SK-N-SH (cell line): ENCODE measurements at places on chromosomes 7 and 10. TPM values are rescaled to one million over a fixed set of nuclear protein-coding genes. Genes with fewer than 3 reads are reported as not detected.
A peak's percentile ranks its signal among the peaks of the same experiment; 100 is the strongest.

GRCh38 chr10:73097305-73097670 lies 622 bp upstream of the P4HA1 start:
- no peaks in the 10 kb centered on the region for H3K27me3 ChIP-seq
- peak; percentile 12 for DNase-seq
- peaks cover 4% of the 10 kb centered on the region for H3K4me1 ChIP-seq
- peak overlapping the region; percentile 87 for H3K4me3 ChIP-seq
- peak overlapping the region; percentile 91 for H3K27ac ChIP-seq

DNA sequence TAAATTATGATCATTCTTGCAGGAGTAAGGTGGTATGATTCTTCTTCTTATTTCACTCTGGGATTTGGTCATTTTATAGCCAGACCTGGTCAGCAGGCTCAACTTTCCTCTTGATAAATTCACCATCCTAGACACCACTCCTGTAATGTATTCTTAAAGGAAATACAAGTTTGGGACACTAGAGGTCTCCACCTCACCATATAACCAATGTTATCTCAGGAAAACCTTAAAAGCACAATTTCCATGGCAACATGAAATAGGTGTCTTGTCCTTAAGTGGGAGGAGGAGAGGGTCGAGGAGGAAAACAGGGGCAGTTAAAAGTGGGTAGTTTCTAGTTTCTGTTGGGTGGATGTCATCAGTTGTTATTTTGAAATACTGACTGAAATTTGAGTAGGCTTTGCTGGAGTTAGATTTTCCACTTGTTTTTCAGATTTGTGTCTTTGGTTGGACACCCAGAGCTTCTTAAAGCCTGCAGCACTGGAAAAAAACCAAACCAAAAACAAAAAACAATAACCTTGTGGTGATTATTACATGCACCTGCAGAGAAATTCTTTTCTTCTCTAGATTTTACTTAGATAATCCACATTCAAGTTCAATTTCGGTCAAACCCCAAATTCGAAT lies 163.1 kb downstream of the PRKCQ start:
- H3K27me3 ChIP-seq, result peaks cover 18% of the 10 kb centered on the region; the same call in 1 of the 2 replicates
- H3K4me3 ChIP-seq, result no peak overlapping the region
- no peaks in the 10 kb centered on the region for H3K4me1 ChIP-seq
- no peak overlapping the region for H3K27ac ChIP-seq
- no peaks in the 10 kb centered on the region for H3K36me3 ChIP-seq

DNA sequence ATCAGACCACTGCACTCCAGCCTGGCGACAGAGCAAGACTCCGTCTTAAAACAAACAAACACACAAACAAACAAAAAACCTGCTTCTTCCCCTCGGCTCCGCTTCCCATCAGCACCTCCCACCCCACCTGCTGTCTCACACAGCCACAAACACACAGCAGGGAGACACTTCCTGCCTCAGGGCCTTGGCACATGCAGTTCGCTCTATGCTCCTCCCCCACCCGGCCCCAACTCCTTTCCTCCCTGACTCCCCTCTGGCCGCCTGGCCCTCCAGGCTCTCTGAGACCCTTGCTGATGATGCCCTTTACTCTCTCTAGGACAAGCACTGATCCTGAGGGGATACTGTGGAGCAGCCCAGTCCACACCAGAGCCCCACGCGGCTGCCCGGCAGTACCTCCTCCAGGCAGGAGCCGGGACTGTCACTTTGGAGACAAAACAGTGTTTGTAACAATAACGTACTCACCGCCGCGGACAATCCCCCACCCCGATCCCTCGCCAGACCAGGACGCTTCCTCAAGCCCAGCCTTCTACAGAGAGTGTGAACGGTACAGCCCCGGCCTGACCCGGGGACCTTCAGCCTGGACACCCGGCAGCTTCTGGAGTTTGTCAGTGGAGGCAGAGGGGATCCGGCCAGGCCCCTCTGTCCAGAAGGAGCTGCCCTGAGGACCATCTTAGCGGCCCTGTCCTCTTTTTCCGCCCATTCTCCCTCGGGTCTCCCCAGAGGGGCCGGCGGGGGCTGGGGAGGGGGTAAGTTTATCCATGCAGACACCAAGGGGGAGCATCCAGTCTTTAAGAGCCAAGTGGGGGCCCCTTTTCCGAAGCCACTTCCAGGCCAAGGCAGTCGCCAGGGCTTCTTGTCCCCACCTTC lies 50.0 kb upstream of the GTF2IRD1 start:
- H3K27me3 ChIP-seq, result no peaks in the 10 kb centered on the region
- H3K4me1 ChIP-seq, result no peaks in the 10 kb centered on the region
- no peak for DNase-seq
- no peak overlapping the region for H3K4me3 ChIP-seq
- H3K27ac ChIP-seq, result no peak overlapping the region

SHH gene
- polyA plus RNA-seq, result not detected in 2 replicates

DNA sequence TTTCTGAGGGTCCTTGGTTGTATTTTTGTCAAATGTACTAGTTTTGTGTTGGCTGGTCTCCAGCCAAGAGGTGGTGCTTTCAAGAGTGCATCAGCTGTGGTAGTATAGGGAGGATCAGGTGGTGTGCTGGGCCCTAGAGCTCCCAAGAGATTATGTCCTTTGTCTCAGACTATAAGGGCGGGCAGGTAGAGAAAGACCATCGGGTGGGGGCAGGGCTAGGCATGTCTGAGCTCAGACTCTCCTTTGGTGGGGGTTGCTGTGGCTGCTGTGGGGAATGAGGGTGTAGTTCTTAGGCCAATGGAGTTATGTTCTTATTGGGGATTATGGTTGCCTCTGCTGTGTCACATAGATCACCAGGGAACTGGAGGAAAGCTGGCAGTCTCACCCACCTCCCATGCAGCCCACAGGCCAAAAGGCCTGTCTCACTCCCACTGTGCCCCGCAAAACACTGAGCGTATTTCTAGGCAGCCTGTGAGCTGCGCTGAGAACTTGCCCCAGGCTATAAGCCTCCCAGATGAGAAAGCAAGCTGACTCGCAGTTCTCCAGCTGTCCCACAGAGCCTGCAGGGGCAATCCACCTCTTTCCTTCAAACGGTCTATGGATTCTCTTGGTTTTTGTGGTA lies 1066.7 kb downstream of the GRM8 start:
- no peaks in the 10 kb centered on the region for H3K36me3 ChIP-seq
- no peak overlapping the region for H3K4me3 ChIP-seq
- peaks cover 2% of the 10 kb centered on the region; the same call in 1 of the 2 replicates for H3K4me1 ChIP-seq
- peak; percentile 2 for DNase-seq
- no peaks in the 10 kb centered on the region for H3K27me3 ChIP-seq
- no peak overlapping the region for H3K27ac ChIP-seq

HPSE2 gene
- not detected in 2 replicates for polyA plus RNA-seq

DNA sequence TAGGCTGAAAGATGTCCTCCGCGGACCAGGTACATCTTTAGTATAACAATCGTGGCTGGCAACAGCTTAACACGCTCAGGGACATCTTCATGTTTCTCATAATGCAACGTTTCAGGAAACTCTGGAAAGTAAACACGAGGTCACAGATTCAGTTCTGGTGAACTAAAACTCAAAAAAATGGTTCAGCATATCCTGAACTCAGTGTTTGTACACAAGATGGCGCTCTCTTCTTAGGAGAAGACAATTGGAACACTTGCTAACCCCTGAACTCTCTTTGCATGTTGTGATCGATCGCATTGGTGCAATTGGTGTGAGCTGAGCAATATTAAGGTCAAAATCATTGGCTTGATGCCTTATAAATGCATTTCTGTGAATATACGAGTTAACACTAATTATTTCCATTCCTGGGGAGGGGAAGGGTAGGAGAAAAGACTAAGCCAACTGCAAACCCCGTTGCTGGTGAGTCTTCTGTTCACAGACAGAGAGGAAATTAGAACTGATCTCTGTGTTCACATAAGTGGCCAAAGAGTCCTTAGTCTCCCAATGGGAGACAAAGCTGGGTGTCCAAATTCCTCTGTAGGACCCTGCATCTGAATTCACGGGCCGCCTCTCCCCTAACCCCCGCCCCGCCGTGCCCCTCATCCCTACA lies 52.6 kb upstream of the FAM180A start:
- no peaks in the 10 kb centered on the region for H3K36me3 ChIP-seq
- no peak overlapping the region for H3K27ac ChIP-seq
- H3K27me3 ChIP-seq, result no peaks in the 10 kb centered on the region
- H3K4me1 ChIP-seq, result peaks cover 9% of the 10 kb centered on the region; the same call in 1 of the 2 replicates
- no peak overlapping the region; the same call in 1 of the 2 replicates for H3K4me3 ChIP-seq
- peak; percentile 73 for DNase-seq

RTKN2 gene
- polyA plus RNA-seq, result 1.4 and 1.5 TPM in 2 replicates

GRCh38 chr10:113613427-113613826 lies 50.4 kb downstream of the NRAP start:
- H3K27ac ChIP-seq, result no peak overlapping the region
- H3K4me1 ChIP-seq, result no peaks in the 10 kb centered on the region
- no peak overlapping the region for H3K4me3 ChIP-seq
- no peak for DNase-seq
- peaks cover 15% of the 10 kb centered on the region; the same call in 1 of the 2 replicates for H3K27me3 ChIP-seq
- no peaks in the 10 kb centered on the region for H3K36me3 ChIP-seq

GRCh38 chr7:91957823-91958222 lies 17.2 kb downstream of the AKAP9 start:
- peaks cover 10% of the 10 kb centered on the region for H3K36me3 ChIP-seq
- H3K27ac ChIP-seq, result no peak overlapping the region
- H3K4me1 ChIP-seq, result no peaks in the 10 kb centered on the region
- DNase-seq, result peak; percentile 23
- no peaks in the 10 kb centered on the region for H3K27me3 ChIP-seq

- no peak overlapping the region for H3K27ac ChIP-seq
- DNase-seq, result no peak
- H3K36me3 ChIP-seq, result no peaks in the 10 kb centered on the region
- H3K4me1 ChIP-seq, result no peaks in the 10 kb centered on the region
- H3K4me3 ChIP-seq, result no peak overlapping the region
These were observed 101.8 kb upstream of the DOCK1 start for GRCh38 chr10:126803394-126803793.

GRCh38 chr10:67587771-67588170 lies 108.2 kb downstream of the CTNNA3 start:
- H3K4me3 ChIP-seq, result no peak overlapping the region
- H3K36me3 ChIP-seq, result no peaks in the 10 kb centered on the region
- H3K27ac ChIP-seq, result no peak overlapping the region
- DNase-seq, result no peak
- H3K27me3 ChIP-seq, result no peaks in the 10 kb centered on the region

DNA sequence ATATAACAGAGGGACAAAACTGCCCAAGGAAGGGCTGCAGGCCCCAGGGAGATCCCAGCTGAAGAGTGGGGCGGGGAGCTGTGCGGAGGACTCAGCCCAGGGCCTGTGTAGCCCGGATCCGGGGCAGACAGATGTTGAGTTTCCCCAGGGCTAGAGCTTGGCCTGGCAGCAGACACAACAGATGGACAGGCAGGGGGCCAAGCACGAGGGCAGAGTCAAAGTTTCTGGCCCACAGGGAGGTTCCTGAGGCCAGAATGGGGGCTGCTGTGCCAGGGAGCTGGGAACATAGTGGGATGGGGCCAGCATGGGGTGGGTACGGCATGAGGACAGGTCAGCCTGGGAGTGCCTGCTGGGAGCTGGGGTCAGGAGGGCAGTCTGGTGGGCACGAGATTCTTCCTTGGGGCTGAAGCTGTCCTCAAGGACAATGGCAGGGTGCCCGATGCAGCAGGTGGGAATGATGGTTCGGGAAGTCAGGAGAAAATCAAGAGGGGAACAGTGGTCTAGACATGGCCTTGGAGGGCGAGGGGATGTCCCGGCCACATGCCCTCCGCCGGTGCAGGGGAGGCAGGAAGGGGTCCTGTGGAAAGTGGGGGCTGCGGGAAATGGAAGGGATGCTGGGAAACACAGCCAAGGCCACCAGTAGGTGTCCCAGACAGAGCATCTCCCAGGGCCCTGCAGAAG lies 519.1 kb upstream of the FOXK1 start:
- H3K27ac ChIP-seq, result no peak overlapping the region
- H3K27me3 ChIP-seq, result no peaks in the 10 kb centered on the region
- no peak for DNase-seq

IFIT1B gene
- polyA plus RNA-seq, result 0.03 TPM in 1 of 2 replicates, not detected in the other

- no peaks in the 10 kb centered on the region for H3K36me3 ChIP-seq
- no peaks in the 10 kb centered on the region for H3K4me1 ChIP-seq
- no peak overlapping the region for H3K27ac ChIP-seq
- H3K27me3 ChIP-seq, result peaks cover 8% of the 10 kb centered on the region; the same call in 1 of the 2 replicates
- H3K4me3 ChIP-seq, result no peak overlapping the region
These were observed 178.0 kb downstream of the AMPH start for GRCh38 chr7:38453168-38453567.

- no peaks in the 10 kb centered on the region for H3K27me3 ChIP-seq
- no peak overlapping the region for H3K27ac ChIP-seq
- no peak overlapping the region for H3K4me3 ChIP-seq
- H3K4me1 ChIP-seq, result peaks cover 22% of the 10 kb centered on the region
- H3K36me3 ChIP-seq, result no peaks in the 10 kb centered on the region
These were observed 49.4 kb upstream of the KLF6 start for GRCh38 chr10:3834404-3834803.

DNA sequence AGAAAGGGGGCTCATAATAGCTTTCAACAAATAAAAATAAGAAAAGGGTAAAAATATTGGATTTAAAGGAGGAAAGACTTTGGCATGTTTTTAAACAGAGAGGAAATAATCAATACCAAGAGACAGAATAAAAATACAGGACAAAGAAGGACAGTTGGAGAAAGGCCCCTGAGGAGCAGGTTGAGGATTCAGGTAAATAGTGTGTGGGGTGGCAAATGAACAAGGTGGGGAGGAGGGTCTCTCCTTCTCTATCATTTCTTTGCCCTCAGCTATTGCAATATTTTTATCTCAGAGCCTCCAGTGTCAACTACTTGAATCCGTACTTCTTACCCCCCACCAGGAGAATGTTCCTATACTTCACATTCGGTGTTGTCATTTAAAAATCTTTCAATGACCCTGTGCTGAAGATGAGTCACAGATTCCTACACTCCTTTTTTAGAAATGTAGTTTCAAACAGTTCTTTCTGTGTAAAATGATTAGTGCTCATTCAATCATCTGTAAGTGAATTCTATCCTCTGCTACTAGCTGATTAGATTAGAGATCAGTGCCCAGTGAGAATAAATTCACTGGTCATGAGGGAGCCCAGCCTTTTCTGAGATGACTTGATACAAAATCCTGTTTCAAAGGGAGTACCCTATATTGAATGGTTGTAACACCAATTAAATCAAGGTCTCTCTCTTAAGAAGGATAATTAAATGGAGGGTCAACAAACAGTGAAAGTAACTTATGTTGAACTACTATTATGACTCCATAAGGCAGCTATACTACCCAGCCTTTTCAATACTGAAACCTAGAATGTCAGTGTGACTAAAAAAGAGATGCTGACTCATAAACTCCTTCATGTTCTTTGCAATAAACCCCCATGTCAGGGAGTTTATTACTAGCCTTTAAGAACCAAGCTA lies 50.4 kb upstream of the WNT16 start:
- no peaks in the 10 kb centered on the region for H3K4me1 ChIP-seq
- H3K27me3 ChIP-seq, result no peaks in the 10 kb centered on the region
- DNase-seq, result no peak
- no peaks in the 10 kb centered on the region for H3K36me3 ChIP-seq
- peak overlapping the region; percentile 39 for H3K27ac ChIP-seq

DNA sequence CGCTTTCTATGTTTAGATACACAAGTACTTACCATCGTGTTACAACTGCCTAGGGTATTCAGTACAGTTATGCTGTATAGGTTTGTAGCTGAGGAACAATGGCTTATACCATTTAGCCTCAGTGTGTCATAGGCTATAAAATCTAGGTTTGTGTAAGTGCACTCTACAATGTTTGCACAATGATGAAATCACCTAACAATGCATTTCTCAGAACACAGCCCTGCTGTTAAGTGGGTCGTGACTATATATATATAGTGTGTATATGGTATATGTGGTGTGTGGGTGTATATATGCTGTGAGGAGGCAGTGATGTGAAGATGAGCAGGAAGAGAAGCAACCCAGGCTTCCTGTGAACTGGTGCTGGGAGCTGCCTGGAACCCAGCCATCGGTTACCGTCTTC lies 65.6 kb upstream of the MKI67 start:
- no peaks in the 10 kb centered on the region for H3K36me3 ChIP-seq
- H3K4me1 ChIP-seq, result no peaks in the 10 kb centered on the region
- no peak overlapping the region for H3K27ac ChIP-seq
- no peaks in the 10 kb centered on the region for H3K27me3 ChIP-seq
- no peak overlapping the region for H3K4me3 ChIP-seq
- no peak for DNase-seq
